ENCODE measurements at places on chromosomes 7 and 10.

GRCh38 chr7:127815631-127816145, 163.7 kb downstream of the SND1 start:
- DNase-seq: no peak

GRCh38 chr10:117736655-117737054, 194.1 kb downstream of the EMX2 start:
- no peak for DNase-seq

- no peak for DNase-seq
Measured at GRCh38 chr10:9018195-9019173, 964.0 kb downstream of the GATA3 start.

DNA sequence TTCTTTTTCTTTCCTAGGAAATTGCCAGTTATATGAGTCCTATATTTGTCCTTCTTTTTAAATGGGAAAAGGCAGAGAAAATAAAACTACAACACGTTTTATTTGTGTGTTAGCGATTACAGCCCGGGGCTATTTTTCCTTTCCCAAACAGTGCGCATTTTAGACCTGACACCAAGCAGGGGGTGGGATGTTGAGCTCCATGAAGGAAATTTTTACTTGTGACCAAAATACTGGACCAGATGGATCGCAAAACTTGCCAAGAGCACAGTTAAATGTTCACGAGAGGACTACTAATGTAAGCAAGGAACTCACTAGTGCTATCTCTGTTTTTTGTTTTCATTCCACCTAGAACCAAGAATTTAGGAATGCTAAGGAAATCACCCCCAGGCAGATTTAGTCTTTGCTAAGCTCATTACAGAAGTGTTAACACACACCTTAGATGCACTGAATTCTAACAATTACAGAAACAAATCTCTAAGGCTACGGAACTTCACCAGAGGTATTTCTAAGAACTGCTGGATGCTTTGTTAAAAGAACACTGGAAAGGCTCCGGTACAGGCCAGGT, 114.8 kb downstream of the JAZF1 start:
- DNase-seq: no peak

GRCh38 chr10:3622845-3623621, 162.0 kb downstream of the KLF6 start:
- no peak for DNase-seq

DNA sequence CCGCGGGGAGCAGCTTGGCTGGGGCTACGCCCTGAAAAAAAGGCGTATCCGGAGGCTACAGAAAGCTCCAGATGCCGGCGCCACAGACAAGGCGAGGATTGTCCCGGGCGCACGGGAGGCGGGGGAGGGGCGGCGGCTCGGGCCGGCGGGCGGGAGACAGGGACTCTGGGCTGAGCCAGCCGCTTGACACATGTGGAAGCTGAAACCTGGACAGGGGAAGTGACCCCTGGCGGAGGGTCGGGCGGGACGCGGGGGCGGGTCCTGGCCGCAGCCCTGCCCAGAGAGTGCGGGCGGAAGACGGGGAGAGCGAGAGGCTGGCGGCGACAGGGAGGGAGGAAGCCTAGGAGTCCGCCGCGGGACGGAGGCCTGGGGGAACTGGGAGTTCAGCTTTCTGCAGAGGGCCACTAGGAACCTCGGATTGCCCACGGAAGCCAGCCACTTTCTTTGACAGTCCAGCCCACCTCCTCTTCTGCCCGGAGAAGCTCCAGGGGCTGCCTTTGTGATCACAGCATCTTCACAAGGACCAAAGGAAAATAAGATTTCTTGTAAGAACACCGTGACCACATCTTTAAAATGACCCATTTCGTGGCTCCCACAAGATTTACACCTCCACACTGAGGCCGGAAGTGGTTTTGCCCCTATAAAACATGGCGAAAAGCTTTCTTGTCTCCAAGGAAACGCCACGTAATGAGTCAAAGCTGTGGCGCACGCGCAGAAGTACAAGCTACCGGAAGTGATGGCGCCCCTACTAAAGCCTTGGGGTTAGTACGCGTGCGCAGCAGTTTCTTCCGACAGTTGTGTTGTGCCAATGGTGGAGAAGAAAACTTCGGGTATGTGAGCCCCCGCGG, at the start of the genes PLOD3 and ZNHIT1:
PLOD3 (minus strand) TSS at position 194 of the 848 bp plus-strand sequence. CDS start 307 bp downstream, outside the sequence.
ZNHIT1 (plus strand) TSS at position 778 of the 848 bp plus-strand sequence; CDS start at position 809, 31 bp downstream.
- DNase-seq: peak; percentile 100

GRCh38 chr7:472640-472957, 47.0 kb downstream of the PDGFA start:
- DNase-seq: no peak

DNA sequence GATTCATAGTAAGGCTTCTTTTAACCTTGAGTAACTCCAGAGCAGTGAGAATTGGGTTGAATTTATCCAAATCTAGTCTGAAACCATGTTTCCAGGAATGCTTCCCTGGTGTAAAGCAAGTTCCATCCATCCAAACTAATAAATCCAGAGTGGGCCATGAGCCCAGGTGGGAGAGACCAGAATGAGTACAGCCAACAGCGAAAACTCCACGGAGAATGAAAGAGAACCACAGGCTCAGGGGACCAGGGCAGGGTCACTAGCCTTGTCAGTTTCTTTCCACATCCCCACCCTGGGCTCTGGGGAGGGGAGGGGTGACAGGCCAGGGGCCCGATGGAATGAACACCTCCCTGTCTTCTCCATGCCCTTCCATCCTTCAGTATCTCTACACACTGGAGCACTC, 180.1 kb downstream of the NEURL1 start:
- no peak for DNase-seq

DNA sequence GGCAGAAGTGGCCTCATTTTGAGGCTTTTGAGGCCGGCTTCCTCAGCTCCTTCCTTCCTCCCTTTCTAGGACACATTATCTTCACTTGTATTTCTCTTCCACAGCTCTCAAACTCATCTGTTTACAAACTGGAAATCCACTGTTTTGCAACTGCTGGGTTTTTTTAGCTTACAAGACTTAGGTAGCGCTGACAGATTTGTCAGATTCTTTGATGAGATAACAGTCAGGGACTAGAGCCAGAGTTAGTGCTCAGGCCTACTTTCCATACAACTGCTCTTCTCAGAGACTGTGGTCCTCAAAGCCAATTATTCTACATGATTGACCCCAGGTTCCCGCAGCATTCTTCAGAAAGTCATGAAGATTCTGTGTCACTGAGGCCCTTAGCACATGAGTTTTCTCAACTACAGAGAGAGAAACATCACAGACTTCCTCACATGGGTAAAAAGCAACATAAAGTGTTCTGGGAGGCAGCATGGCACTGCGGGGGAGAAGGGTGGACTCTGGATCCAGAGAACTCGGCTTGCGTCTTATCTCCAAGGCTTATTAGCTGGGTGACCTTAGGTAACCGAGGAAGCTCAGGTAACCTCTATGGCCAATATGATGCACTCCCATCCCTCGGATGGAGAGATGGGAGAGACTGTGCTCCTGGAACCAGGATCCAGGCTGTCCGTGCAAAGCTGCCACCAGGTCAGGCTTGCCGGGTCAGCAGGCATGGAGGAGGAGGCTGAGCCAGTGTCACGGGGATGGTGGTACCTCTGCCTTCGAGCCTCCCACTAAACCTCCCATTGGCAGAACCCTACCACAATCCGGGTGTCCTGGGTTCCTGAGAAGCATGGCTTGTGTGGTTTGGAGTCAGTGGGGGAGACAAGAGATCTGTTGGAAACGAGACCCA, 10.5 kb downstream of the DDC start:
- DNase-seq: no peak

DNA sequence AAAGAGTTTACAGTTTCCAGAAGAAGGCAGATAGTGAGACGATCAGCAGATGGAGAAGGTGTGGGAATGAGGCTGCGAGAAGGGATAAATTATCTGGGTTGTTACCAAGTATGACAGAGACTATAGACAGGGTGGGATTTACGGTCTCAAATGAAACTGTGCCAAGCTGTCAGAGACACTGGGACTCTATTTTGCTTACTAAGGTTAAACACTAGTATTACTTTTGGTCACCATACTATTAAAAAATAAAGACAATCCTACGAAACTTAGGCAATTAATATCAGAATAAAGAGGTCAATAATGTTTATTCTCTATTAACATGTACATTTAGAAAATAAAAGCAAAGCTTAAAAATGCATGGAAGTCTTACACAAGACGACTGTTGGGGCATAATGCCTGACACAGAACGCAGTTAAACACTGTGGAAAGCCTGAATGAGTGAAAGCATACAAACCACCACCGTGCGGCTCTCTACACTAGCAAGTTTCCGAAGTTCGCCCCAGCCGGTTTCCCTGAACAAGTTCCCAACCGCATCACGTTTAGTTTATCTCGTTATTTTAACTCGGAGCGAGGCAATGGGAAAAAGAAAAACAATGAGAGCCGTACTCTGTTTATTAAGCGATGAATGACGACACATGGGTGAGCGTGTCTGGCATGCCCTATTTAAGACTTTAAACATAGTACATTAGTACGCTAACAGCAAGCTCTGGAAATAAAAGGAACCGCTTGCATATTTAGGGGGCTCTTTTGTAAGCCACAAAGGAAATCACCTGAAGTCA, 909 bp upstream of the CC2D2B start:
- peak; percentile 30 for DNase-seq

DNA sequence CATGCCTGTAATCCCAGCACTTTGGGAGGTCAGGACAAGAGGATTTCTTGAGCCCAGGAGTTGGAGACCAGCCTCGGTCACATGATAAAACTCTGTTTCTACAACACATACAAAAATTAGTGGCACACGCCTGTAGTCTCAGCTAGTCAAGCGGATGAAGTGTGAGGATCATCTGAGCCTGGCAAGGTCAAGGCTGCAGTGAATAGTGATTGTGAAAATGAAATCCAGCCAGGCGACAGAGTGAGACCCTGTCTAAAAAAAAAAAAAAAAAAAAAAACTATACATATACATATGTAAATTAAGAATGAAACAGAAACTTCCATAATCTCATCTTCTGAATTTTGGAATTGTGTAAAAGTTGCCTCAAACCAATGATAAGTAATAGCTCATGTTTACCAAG, 18.2 kb upstream of the FAM170B start:
- no peak for DNase-seq

DNA sequence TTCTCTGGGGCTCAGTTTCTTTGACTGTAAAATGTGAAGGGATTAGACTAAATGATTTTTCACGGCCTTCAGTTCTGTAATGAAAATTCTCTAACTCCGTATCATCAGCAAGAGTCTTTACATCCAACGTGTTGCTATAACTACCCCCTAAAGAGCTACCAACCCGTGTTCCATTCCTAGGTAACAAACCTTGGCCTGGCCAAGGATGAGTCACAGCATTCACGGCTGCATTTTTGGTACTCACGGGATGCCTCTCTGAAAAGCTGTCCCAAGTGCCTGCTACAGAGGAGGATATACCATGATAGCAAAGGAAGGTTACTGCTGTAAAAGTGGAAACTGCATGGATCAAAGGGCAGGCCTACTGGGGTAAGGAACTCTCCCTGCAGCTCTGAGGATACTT, 5.9 kb downstream of the LRRC4 start:
- no peak for DNase-seq

DNA sequence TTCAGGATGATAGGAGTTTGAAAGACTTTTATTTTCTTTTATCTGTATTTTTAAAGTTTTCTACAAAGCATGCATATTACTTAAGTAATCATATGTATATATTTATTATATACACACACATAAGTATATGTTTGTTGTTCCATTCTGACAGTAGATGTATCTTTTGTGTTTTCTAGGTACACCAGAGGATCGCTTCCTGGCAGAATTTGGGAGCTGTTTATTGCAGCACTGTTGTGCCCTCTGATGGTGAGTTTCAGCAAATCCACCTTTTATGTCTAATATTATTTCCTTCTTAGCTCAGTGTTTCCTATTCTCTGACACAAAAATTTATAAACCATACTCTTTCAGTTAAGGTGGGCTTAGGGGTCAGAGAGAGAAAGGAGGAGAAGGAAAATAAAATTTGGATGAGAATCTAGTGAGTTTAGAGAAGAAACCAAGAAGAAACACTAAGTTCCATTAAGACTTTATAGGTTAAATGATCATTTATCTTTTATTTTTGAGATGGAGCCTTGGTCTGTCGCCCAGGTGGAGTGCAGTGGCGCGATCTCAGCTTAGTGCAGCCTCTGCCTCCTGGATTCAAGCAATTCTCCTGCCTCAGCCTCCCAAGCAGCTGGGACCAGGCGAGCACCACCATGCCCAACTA, 59.2 kb upstream of the OIT3 start:
- DNase-seq: peak; percentile 46

DNA sequence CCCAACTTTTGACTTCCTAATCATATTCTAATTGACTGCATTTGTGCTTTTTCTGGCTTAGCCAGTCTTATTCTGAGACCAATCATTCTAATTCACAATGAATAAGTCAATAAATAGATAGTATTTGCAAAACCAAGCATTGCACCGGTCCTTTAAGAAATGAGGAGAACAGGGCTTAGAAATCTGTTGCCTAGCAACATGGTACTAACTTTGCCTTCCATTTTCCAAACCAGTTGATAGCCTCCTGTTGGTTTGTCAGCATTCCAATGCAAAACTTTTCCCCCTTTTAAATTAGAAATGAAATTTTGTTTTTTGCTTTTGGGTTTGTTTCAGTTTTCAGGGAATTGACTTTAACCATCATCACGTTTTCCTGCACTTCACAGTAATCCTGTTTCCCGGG, 603.5 kb upstream of the NRP1 start:
- no peak for DNase-seq

DNA sequence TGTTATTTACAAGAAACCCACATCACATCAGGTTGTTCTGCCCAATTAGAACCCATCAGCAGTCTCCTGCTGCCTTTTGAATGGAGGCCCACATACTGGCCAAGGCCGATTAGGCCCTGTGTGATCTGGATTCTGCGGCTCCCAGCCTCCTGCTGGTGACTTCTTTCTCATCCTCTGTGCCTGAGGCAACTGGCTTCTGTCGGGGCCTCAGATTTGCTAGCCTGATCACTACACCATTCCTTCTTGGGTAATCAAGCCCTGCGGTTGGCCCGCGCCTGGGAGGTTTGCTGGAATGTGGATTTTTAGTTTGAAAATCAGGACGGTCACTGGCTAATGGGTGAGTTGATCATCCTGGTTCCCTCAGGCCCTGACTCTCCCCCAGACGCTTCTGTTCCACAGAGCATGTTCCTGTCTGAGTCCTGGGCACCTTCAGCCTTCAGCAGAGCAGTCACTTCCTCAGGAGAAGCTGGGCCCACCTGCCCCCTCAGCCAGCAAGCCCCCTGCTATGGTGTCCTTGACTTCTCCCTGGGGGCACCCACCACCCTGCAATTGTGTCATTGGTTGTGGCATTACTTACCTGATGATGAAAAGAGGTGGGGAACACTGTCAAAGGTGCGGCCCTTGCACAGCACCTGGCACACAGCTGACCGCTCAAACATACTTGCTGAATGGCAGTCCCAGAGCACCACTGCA, 207.6 kb downstream of the PHTF2 start:
- no peak for DNase-seq

GRCh38 chr10:101536800-101537199, 51.3 kb downstream of the POLL start:
- peak; percentile 81 for DNase-seq

DNA sequence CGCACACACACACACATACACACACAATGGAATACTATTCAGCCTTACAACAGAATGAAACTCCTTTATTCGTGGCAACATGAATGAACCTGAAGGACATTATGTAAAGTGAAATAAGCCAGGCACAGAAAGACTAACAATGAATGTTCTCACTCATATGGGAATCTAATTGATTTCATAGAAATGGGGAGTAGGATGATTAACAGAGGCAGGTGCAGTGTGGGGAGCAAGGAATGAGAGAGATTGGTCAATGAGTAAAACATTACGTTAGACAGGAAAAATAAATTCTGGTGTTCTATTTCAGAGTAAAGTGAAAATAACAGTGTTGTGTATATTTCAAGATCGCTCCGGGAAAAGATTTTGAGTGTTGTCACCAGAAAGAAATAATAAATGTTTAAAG, 694.5 kb downstream of the NXPH1 start:
- no peak for DNase-seq

- DNase-seq: no peak
Measured at GRCh38 chr10:78910886-78911285, 157.9 kb upstream of the ZMIZ1 start.

- DNase-seq: no peak
Measured at GRCh38 chr10:95280637-95281036, 10.2 kb downstream of the PDLIM1 start.
